ENCODE measurements at places on chromosomes 5 and 9. TPM values are rescaled to one million over a fixed set of nuclear protein-coding genes. Genes with fewer than 3 reads are reported as not detected.

DNA sequence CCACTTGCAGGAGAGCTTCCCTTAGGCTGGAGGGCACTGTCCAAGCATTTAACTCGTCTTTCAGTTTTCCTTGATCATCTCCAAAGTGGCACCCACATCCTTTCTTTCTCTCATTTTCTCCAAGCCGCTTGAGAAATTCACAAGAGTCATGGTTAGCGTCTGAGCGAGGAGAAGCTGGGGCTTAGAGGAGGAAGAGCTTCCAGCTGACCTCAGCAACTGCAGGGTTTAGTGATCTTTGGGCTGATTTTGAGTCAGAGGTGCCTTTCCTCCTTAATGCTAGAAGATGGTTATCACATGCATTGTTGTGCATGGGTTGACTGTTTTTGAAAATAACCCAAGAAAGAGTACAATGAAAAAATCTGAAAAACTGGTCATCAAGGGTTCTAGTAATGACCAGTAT, 134.7 kb downstream of the GADD45G start:
- peak; percentile 58 for DNase-seq

CCL19 gene
- total RNA-seq: not detected

- no peak for DNase-seq
These were observed 200.9 kb downstream of the AUH start for GRCh38 chr9:91160599-91161464.

DNA sequence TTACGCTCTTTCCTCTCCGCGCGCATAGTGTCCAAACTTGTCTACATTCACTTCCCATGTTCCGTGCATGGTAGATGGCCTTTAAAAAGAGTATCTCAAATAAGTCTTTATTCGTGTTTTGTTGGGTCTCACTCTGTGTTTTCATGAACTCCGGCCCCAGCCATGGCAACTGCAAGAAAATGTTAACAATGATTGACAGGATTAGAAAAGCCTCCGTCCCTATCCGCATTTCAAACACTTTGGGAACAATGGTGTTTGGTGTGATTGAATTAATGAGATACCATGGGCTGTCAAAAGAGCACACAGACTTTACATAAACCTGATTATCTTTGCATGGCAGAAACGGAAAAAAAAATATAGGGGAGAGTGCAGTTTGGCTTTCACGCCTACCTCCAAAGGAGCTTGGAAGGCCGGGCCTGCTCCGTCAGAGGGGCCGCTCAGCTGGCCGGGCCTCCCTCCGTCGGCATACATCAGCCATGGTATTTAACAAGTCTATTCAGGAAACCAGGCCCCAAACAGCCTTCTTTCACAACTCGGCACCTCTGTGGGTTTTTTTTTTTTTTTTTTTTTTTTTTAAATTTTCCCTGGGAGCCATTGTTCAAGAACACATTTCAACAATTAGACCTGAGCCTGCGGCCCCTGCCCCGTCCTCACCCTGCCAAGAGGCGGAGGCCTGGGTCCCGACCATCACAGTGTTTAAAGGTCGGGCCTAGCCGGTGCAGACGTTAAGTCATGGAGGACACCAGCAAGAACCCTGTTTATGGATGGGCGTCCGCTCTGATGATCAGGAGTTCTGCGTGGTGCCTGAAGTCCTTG, 323.8 kb upstream of the IRX4 start:
- peak; percentile 12 for DNase-seq

HAVCR2 gene
- total RNA-seq: 19.7 TPM

FAM221B gene
- 1.2 TPM for total RNA-seq

DNA sequence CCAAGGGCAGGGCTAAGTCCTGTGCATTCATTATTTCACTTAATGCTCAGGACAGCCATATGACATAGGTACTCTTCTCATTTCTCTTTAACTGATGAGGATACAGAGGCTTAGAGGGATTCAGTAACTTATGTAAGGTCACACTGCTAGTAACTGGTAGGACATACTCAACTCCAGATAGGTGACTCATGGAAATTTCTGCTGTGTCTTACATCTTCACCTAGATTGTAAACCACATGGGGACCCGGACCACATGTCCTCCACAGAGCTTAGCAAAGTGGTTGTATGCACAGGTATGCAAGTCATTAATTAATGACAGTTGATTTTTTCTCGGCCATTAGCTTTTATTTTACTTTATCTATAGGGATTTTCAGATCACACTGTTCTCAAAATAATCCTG, 29.3 kb downstream of the SLC1A1 start:
- DNase-seq: no peak

GRCh38 chr9:110880189-110880588, 158.1 kb downstream of the LPAR1 start:
- no peak for DNase-seq

ZBED3 gene
- total RNA-seq: 15.2 TPM

OR1J2 gene
- 1.2 TPM for total RNA-seq

DNA sequence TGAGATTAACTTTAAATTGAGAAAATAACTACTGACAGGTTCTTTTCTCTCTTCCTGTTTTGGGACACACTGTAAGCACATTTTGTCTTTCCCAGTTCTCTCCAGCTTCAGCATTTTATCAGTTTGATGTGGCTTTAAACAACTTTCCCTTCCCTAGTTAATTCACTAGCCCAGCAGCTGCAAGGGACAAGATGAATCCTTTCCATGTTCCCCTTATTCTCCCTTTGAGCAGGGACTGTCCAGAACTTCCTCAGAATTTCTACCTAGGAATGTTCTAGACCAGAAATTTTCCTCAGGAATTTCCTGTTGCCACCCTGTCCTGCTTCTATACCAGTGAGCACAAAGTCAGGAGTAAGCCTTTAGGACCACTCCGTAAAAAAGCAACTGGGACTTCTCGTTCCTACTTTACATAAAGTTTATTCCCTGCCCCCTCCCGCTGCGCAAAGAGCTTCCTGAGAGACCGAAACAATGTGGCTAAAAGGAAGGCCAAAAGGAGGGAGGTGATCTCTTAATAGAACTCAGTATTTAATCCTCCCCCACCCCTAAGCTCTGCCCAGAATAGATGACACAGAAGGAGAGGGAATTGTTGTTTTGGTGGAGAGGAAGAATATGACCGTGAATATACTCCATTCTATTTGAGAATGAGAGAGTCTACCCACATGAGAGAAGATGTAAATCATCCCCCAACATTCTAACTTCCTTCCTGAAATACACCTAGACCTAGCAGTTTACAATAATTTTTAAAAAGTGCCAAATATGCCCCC, 61.9 kb downstream of the GLIS3 start:
- no peak for DNase-seq

DNA sequence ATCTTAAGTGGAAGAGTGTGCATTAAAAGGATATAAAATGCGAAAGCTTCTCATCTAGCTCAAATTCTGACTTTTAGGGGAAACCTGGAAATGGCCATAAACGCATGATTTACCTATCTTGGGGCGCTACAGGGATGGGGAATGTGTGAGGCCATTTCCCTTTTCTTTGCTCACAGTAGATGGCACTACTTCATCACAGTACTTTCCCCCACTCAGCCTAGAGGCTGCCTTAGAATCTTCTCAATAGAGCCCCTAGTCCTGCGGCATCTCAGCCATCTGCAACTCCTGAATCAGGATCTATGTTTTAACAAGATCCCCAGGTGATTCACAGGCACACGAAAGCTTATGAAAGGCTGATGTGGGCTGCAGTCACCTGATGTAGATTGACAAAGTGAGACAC, 110.8 kb downstream of the LHFPL2 start:
- peak; percentile 63 for DNase-seq
